Activated CD4-positive, alpha-beta memory T cell treated with anti-CD3 and anti-CD28 coated beads, Interleukin-2, amount 10 ng/mL, durations not matched to agents 7 days and 5 days (primary cell): ENCODE measurements at places on chromosomes 2 and 18. TPM values are rescaled to one million over a fixed set of nuclear protein-coding genes. Genes with fewer than 3 reads are reported as not detected.

REG3G gene
- total RNA-seq: not detected

DNA sequence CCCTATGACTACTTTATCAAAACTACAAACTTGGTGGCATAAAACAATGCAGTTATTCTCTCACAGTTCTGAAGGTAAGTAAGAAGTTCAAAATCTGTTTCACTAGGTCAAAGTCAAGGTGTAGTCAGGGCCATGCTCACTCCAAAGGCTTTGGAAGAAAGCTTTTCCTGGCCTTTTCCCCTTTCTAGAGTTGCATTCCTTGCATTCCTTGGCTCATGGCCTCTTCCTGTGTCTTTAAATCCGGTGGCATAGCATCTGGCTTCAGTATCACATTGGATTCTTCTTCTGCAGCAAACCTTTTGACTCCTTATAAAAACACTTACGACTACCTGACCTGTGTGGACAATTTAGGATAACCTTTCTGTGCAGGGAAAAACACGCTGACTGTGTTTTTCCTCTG, 543.5 kb upstream of the HNMT start:
- no peaks in the 10 kb centered on the region for H3K36me3 ChIP-seq
- no peak overlapping the region for H3K27ac ChIP-seq
- DNase-seq: no peak

DNA sequence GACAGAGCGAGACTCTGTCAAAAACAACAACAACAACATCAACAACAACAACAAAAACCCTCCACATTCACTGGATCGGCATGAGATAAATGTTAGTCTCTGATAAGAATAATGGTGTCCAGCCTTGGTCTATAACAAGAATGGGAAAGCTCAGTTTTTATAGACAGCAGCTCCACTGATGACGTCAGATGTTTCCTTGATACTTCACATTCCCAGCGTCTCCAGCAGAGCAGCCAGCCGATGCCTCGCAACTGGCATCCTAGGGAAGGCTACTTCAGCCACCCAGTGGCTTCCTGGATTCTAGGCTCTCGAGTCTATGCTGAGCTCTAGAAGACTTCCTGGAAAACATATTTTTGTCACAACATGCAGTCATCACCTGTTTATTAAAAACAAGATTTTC, 271.4 kb upstream of the SMIM21 start:
- H3K36me3 ChIP-seq: no peaks in the 10 kb centered on the region
- no peak overlapping the region for H3K4me3 ChIP-seq
- H3K27ac ChIP-seq: no peak overlapping the region
- no peaks in the 10 kb centered on the region for H3K4me1 ChIP-seq
- H3K27me3 ChIP-seq: no peaks in the 10 kb centered on the region

STAT1 gene
- 540 TPM for total RNA-seq

DLX2 gene
- total RNA-seq: not detected

ANKRD30B gene
- not detected for total RNA-seq

DNA sequence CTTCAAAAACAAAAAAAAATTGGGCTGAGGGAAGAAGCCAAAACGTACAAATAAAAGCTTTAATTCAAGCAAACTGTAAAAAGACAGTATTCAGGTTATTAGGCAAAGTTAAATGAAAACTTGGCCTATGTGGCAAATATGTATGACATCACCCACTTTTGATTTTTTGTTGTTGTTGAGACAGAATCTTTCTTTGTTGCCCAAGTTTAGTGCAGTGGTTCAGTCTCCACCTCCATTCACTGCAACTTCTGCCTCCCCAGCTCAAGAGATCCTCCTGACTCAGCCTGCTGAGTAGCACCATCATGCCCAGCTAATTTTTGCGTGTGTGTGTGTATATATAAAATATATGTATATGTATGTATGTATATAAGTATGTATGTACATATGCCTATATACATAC, 440.4 kb upstream of the NRXN1 start:
- H3K4me1 ChIP-seq: no peaks in the 10 kb centered on the region
- H3K27me3 ChIP-seq: no peaks in the 10 kb centered on the region
- no peaks in the 10 kb centered on the region for H3K36me3 ChIP-seq
- no peak overlapping the region for H3K4me3 ChIP-seq

GRCh38 chr2:35819033-35819432, 536.5 kb upstream of the CRIM1 start:
- no peaks in the 10 kb centered on the region for H3K4me1 ChIP-seq
- H3K27ac ChIP-seq: no peak overlapping the region
- H3K36me3 ChIP-seq: no peaks in the 10 kb centered on the region
- H3K4me3 ChIP-seq: no peak overlapping the region

RELCH gene
- 38.6 TPM for total RNA-seq

APCDD1 gene
- not detected for total RNA-seq

DNA sequence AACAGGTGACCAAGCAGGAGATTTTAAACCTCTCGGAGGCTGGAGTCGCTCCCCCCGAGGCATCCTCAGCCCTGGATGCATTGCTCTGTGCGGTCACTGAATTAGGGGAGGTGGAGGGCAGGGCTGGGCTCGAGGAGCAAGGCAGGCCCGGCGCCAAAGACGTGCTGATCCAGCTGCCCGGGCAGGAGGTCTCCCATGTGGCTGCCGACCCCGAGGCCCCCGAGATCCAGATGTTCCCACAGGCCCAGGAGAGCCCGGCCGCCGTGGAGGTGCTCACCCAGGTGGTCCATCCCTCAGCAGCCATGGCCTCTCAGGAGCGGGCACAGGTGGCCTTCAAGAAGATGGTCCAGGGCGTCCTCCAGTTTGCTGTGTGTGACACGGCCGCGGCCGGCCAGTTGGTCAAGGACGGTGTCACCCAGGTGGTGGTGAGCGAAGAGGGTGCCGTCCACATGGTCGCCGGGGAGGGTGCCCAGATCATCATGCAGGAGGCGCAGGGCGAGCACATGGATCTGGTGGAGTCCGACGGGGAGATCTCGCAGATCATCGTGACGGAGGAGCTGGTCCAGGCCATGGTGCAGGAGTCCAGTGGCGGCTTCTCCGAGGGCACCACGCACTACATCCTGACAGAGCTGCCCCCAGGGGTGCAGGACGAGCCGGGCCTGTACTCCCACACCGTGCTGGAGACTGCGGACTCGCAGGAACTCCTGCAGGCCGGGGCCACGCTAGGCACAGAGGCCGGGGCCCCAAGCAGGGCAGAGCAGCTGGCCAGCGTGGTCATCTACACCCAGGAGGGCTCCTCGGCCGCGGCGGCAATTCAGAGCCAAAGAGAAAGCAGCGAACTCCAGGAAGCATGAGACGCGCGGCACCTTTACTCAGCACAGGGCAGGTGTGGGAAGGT, 145.1 kb downstream of the PTGR3 start:
- DNase-seq: no peak
- no peaks in the 10 kb centered on the region for H3K27me3 ChIP-seq
- H3K36me3 ChIP-seq: no peaks in the 10 kb centered on the region
- H3K4me1 ChIP-seq: peaks cover 3% of the 10 kb centered on the region
- H3K27ac ChIP-seq: no peak overlapping the region

- H3K4me1 ChIP-seq: no peaks in the 10 kb centered on the region
- DNase-seq: no peak
- H3K27me3 ChIP-seq: no peaks in the 10 kb centered on the region
- peaks cover 40% of the 10 kb centered on the region for H3K36me3 ChIP-seq
Measured at GRCh38 chr2:47015206-47015605, 99.6 kb upstream of the MCFD2 start.

UGT1A10 gene
- total RNA-seq: not detected

GRCh38 chr2:66452214-66452613, 17.3 kb downstream of the MEIS1 start:
- DNase-seq: no peak
- H3K4me3 ChIP-seq: no peak overlapping the region
- no peak overlapping the region for H3K27ac ChIP-seq
- H3K36me3 ChIP-seq: no peaks in the 10 kb centered on the region
- no peaks in the 10 kb centered on the region for H3K4me1 ChIP-seq

DNA sequence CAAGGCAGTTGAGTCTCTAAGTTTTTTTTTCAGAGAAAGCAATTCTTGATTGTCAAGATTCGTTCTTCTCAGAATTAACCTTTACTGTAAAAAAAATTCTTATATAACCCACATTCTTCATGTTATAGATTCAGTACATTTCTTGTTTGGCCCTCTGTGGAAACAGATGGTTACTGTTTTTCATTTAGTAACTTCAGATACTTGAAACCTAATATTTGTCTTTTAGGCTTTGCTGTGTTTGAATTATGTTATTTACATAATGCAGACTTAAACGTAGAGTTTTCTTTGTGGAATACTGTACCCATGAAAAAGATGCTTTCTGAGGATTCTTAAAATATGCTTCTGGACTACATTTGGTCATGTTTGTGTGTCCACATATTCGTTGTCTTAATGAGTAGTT, 48.2 kb downstream of the EML4 start:
- peaks cover 28% of the 10 kb centered on the region for H3K4me1 ChIP-seq
- no peaks in the 10 kb centered on the region for H3K27me3 ChIP-seq
- peaks cover 36% of the 10 kb centered on the region for H3K36me3 ChIP-seq
- no peak for DNase-seq
- no peak overlapping the region for H3K27ac ChIP-seq
- H3K4me3 ChIP-seq: no peak overlapping the region

CD302 gene
- total RNA-seq: 0.40 TPM

LYPD1 gene
- not detected for total RNA-seq

GRCh38 chr2:60447943-60448342, 105.5 kb downstream of the BCL11A start:
- no peak for DNase-seq
- H3K36me3 ChIP-seq: no peaks in the 10 kb centered on the region
- H3K27me3 ChIP-seq: peaks cover 3% of the 10 kb centered on the region
- no peaks in the 10 kb centered on the region for H3K4me1 ChIP-seq

DNA sequence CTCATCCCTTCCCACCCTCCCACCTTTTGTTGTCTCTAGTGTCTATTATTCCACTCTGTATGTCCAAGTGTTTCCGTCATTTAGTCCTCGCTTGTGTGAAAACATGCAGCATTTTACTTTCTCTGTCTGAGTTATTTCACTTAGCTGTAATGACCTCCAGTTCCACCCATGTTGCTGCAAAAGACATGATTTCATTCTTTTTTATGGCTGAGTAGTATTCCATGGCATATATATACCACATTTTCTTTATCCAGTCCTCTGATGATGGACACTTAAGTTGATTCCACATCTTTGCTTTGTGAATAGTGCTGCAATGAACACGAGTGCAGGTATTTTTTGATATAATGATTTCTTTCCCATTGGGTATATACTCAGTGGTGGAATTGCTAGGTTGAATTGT, 296.7 kb downstream of the MBD5 start:
- no peaks in the 10 kb centered on the region for H3K4me1 ChIP-seq
- H3K4me3 ChIP-seq: no peak overlapping the region
- peaks cover 8% of the 10 kb centered on the region for H3K36me3 ChIP-seq
- no peak for DNase-seq

DNA sequence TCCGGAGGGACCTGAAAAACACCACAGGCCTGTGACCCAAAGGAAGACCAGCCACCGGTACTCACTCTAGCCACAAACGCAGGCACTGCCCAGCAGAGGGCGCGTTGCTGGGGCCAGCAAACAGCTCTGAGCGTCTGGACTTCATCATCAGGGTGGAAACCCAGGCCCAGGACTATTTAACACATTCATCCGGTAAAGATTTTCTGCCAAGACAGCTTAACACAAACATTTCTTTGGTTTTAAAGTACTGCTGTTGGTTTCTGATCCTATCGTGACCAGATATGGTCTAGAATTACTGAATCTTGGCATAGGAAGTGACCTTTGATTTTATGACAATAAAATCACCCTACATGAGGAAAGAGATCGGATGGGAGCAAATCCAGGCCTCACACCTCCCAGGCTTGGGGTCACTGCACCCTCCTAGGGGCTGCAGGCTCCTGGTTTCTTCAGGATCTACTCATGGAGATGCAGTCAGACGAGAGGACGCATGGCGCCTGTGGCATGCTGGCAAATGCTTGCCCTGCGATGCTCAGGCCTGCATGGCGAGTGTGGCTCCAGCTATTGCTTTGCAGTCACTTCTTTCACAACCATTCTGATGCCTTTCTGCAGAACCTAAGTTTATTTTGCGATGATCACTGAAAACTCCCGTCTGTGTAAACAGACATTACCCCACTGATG, 130.4 kb downstream of the COL4A4 start:
- no peaks in the 10 kb centered on the region for H3K4me1 ChIP-seq
- peaks cover 4% of the 10 kb centered on the region for H3K27me3 ChIP-seq
- H3K36me3 ChIP-seq: no peaks in the 10 kb centered on the region
- DNase-seq: peak; percentile 21
- H3K27ac ChIP-seq: no peak overlapping the region
- no peak overlapping the region for H3K4me3 ChIP-seq

GRCh38 chr2:16738361-16739225, 73.0 kb upstream of the CYRIA start:
- no peak overlapping the region for H3K4me3 ChIP-seq
- H3K27ac ChIP-seq: no peak overlapping the region
- H3K36me3 ChIP-seq: no peaks in the 10 kb centered on the region
- H3K27me3 ChIP-seq: no peaks in the 10 kb centered on the region

GRCh38 chr2:60998628-60999545, 18.6 kb upstream of the PEX13 start:
- no peaks in the 10 kb centered on the region for H3K4me1 ChIP-seq
- H3K27me3 ChIP-seq: no peaks in the 10 kb centered on the region
- no peak overlapping the region for H3K4me3 ChIP-seq
- no peak overlapping the region for H3K27ac ChIP-seq
- DNase-seq: no peak
